CD4-positive, alpha-beta T cell treated with Interleukin-6 at 100 ng/mL for 8 hours (primary cell): ENCODE measurements at places on chromosomes 11 and 22.

DNA sequence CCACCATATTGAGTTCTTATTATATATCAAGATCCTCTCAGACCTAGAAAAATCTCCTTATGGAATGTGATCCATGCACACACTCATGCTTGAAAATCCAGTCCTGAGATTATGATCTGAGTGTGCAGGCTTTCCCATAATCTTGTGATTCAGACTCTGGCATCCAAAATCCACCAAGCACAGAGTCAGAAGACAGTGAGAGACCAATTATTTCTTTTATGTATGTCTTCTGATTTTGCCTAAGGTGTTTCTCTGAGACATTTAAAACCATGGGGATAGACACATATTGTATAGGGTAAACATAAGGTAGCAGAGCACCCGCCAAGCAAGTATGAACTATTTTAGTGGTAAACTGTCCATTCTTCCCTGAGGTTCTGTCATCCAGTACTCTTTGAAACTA is 52.0 kb upstream of the MMP13 start:
- DNase-seq: no peak

DNA sequence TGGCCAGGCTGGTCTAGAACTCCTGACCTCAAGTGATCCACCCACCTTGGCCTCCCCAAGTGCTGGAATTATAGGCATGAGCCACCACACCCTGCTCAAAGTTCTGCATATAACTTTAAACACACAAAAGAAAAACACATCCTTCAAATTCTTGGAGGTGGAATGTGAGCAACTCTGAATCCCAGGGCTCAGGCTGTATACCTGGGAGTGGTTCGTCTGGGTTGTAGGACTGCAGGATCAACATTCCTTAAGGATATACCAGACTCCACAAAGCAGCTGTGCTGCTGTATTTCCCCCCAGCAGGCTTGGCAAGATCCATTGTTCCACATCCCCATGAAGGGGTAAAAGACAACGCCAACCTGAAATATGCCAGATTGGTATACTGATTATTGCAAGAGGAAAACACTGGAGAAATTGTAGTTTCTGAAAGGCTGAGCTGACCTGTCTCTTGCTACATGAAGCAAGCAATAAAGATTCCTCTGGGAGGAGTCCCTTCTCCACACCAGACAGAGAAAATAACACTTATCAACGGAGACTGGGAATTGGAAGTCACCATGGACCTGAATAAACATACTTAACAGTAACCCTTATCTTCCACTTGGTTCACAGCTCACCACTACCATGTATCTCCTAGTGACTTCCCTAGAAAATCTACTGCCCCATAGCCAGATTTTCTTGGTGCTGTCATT is 12.2 kb upstream of the RPS3 start:
- no peak for DNase-seq

DNA sequence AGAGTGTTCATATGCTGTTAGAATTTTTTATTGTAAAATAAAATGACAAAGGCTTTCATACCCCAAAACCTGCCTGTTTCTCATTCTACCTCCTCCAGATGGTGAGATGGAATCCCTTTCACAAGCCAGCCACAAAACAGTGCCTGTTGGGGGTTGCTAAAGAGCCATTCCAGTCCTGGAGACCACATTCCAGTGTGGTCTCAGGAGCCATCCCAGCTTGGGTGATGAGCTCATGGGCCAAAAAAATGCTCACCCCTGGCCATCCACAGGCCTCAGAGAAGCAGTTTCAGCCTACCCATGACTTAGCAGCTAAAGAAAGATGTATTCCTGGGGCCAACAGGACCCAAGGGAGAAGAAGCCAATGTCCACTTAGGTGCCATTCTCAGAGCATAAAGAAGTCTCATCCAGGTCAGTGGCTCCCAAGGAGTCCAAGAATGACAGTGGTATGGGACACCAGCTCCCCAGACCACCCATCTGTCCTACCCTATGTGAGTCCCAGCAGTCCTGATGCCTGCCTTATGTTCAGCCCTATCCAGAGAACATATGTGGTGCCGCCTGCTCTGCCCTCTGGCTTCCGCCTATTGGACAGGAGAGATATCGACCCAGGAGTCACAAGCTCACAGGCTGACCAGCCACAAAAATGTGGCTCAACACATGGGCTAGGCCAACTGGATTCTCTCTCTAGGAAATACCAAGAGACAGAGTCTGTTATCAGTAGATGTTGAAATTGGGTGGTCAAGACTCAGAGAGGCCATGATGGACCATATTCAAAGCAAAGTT is 26.4 kb downstream of the C11orf91 start:
- no peak for DNase-seq

DNA sequence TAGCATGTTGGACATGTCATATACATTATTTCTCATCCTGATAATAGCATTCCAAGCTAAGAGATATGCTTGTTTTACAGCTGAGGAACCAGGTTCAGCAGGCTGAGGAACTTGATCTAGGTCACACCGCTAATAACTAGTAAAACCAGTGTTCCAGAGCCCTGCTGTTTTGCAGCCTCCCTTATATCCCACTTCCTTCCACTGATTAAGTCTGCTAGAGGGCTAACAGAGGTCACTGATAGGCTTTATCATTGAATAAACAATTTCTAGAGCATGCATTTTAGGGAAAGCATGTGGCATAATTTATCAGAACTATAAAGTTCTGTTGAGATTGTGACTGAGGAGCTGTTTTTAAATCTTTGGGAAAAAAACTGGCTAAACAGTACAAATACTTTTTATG is 54.0 kb downstream of the UVRAG start:
- no peak for DNase-seq

DNA sequence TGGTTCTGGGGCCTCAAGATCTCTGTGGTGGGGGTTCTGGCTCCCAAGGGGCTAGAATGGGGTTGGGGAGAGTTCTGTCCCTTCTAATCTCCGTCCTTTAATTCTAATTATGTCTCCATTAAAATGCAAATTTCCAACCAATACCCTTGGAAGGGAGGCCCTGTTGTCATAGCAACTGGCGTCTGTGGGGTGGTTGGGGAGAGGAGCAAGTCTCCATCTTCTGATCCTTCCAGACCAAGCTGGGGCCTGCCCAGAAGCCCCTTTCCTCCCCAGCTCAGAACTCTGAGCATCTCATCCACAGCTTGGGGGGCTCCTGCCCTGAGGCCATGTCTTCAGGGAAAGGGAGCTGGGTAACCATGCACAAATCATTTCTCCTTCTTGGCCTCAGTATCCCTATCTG is 5.4 kb upstream of the RPS19BP1 start:
- no peak for DNase-seq

GRCh38 chr11:128705124-128705920 is 11.4 kb downstream of the FLI1 start:
- DNase-seq: no peak

GRCh38 chr11:6206456-6207180 is 1.3 kb downstream of the C11orf42 start:
- DNase-seq: no peak

DNA sequence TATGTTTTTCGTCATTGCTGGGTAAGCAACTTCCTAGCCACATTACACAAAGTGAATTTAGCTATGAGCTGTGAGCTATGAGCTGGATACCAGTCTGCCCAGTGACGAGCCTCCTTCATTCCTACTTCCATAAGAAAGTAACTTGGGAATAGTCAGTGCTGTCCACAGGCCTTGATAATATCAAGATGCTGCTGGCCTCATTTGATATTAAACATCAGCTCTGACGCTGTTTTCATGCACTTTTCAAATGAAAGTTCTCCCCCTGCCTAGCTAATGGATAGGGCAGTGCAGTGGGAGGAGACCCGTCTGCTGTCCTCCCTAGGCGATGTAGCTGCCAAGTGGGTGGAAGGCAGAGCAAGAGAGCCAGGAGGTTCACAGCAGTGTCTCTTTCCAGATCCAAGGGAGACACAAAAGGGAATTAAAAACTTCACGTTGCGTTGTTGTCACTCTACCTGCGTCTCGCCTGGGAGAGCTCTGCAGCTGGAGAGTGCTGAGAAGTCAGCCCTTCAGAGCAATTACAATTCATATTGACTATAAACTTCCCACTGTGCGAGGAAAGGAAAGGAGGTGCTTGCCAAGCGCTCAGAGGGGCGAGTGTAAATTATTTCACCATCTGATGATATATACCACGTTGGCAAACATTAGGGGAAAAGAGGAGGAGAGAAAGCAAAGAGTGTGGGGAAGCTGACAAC is 861.4 kb downstream of the NTM start:
- no peak for DNase-seq

GRCh38 chr11:72856065-72856464 is 41.9 kb downstream of the ATG16L2 start:
- DNase-seq: no peak

DNA sequence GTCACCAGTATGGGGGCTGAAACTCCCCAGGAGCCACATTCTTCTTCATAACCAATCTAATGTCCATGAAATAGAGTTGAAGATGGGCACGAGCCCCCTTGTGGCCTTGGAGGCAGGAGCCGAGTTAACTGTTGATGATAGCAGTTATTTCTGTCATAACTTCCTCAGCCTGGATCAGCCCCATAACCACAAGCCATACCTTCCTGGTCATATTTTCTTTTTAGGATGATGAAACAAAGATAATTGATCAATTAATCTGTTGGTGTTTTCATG is 65.0 kb upstream of the TTC12 start:
- DNase-seq: no peak

DNA sequence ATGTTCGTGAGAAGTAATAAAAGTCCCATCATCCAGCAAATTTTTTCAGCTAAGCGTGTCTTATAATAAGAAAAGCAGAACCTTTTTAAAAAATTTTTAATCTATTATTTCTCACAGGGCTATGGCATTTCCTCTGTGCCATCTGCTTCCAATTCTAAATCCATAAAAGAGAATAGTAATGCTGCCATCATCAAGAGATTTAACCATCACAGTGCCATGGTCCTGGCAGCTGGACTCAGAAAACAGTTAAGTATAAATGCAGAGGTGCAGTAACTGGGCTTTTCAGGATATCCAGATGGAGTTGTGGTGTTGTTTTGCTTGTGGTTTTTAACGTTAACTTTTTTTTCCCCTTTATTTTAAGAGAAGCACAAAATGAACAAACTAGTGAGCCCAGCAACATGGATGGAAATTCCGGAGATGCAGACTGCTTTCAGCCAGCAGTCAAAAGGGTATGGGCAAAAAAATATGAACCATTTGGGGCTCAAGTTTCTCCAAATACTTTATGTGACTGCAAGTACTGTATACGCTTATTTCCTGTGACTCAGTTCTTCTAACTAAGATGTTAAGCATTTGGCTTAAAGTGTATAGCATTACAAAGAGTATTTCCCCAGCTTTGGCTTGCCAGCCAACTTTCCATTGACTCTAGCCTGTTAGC is 25.2 kb downstream of the GTF2H1 start:
- no peak for DNase-seq

- DNase-seq: no peak
These were observed 43.2 kb downstream of the ME3 start for GRCh38 chr11:86629045-86629706.

- no peak for DNase-seq
These were observed 10.6 kb upstream of the TPH1 start for GRCh38 chr11:18056561-18057181.

DNA sequence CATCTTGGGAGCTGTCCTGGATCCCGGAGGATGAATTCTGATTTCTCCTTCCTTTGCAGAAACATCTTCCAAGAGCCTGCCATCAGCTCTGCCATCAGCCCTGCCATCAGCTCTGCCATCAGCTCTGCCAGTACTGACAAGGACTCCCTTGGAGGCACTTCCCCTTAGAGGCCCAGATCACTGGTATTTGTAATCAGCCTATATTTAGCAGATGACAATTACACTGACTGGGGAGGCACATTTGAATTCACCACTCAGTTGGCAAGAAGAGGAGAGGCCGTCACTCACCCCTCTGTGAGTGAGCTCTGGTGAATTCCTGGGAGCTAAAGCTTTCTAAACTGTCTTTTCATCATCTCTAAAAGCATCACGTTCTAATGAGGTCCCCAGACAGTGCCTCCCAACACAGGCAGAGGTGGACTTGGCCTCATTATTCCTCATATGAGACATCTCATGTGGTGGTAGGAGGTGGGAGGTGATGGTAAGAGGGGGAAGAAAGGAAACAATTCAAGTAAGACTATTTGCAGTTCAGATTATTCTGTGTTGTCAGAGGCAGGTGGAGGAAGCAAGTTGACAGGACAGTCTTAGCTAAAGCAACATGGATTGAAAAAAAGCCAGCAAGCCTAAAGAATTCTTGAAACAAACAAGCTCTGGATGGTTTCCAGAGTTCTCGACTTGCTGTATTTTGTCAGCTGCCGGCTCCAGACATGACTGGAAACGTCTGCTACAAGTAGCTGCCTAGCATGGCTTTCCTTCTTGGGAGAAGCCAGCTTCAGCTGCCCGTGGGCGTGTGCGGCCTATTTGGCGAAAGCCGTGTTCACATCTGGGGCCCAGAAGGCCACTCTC is 771.7 kb downstream of the TBC1D22A start:
- DNase-seq: no peak

- no peak for DNase-seq
These were observed 77.3 kb upstream of the NECTIN1 start for GRCh38 chr11:119806064-119806915.

GRCh38 chr22:27483095-27483785 is 318.3 kb downstream of the MN1 start:
- no peak for DNase-seq

- DNase-seq: no peak
These were observed 344.2 kb downstream of the SHANK2 start for GRCh38 chr11:70908223-70908622.

GRCh38 chr11:125314276-125315078 is 149.9 kb downstream of the PKNOX2 start:
- DNase-seq: no peak

- DNase-seq: no peak
These were observed 1422.9 kb downstream of the TBC1D22A start for GRCh38 chr22:48185071-48186055.

DNA sequence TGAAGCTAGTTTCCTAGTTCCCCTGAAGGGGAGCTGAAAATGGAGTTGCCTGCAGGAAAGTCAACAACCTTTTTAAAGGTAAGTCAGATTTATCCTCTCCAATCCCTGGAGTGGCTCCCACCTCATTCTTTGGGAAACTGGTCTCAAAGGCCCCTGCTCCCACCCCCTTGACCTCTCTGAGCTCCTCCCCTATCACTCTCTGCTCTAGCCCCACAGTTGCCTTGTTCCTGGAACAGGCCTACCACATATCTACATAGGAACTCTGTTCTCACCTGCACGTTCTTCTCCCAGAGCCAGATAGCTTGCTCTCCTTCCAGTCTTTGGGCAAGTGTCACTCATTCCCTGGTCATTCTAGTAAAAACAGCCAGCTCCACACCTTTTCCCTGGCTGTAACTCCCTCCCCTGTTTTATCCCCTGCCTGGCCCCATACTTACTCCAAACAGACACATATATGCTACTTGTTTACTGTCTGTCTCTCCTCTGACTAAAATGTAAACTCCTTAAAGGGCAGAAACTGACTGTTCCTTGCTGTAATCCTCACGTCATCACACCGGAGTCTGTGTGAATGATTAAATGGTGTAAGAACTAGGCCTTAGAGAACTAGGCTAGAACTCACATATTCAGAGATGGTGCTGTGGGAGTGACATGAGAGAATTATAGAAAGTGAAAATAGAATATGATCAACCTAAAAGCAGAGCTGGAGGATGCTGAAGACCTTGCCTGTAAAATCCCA is 53.3 kb downstream of the TCF20 start:
- DNase-seq: no peak
